ENCODE measurements at places on chromosomes 5 and 9.

DNA sequence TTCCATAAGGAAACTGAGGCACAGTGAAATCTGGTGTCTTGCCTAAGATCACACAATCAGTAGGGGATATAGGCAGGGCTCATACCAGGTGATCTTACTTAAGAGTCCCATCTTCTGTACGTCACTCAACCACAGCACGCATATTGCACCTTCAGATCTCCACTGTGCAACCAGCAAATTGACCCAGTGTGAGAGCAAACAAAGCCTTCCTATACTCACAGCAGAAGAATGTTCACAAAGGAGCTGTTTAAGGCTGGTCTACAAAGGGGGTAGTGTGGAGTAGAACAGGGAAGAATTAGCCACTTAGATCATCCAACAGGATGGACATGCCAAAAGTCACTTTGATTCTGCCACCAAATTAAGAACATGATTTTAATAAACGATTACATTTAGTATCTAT lies 305.9 kb downstream of the SLIT3 start:
- DNase-seq = peak; percentile 63

GRCh38 chr5:177588413-177588909 lies 3.5 kb upstream of the TMED9 start:
- DNase-seq = no peak

- no peak for DNase-seq
Observed at GRCh38 chr9:136312009-136312375, 8.1 kb upstream of the CCDC187 start.

GRCh38 chr9:98989036-98990000 lies 45.6 kb downstream of the COL15A1 start:
- DNase-seq = no peak

DNA sequence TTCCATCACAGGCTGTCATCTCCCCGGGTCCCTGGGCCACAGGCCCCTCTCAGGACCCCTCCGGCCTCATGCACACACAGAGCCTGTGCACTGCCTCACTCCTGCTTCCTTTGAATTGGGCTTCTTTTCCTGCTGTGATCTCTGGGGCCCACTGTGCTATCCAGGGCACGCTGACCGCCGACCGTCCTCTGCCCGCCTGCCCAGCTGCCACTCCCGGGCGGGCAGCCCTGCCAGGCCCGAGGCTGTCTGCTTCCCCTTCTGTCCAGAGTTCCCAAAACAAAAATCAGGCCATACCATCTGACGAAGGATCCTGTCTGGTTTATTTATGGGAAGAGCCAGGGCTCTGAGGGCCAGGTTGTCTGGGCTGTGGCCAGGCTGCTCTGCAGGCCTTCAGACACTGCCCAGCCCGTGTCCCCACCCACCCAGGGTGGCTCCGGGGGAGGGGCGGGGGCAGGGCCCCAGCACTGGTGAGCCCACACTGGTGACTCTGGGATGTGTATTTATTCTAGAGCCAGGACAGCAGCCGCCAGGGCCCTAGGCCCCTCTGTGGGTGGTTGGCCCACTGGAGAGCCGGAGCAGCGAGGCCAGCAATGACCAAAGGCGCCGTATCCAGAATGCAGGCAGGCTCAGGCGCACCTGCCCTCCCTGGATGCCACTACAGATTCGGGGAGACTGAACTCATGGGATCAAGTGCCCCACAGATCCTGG lies 57.0 kb downstream of the ADAMTS2 start:
- DNase-seq = no peak

- no peak for DNase-seq
Observed at GRCh38 chr5:95591490-95591901, 28.4 kb upstream of the GPR150 start.

DNA sequence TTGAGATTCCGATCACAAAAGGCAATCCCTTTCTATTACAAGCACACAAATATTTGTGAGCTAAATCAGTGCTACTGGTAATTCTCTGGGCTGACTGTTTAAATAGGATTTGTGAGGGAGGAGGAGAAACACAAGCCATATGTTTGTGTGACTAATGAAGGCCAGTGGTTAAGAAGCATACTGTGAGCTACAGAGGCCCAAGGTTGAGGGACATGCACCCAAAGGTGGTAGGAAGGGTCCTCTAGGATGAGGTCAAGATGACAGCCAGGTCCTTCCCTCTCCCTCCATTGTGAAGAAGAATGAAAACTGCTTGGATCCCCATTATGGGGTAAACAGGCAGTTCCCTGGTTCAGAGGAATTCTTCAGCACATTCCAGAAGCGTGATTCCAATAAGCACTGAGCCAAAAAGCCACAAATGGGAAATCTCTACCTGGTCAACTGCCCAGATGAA lies 83.9 kb downstream of the SPOCK1 start:
- DNase-seq = no peak

GRCh38 chr5:174642816-174643405 lies 81.5 kb upstream of the MSX2 start:
- DNase-seq = no peak

GRCh38 chr5:125075567-125075966 lies 329.1 kb upstream of the ZNF608 start:
- DNase-seq = no peak

GRCh38 chr5:150057052-150057451 lies 29.3 kb downstream of the CSF1R start:
- DNase-seq = no peak

- no peak for DNase-seq
Observed at GRCh38 chr5:138565100-138565821, 9.9 kb downstream of the HSPA9 start.

- DNase-seq = peak; percentile 52
Observed at GRCh38 chr9:87678650-87679355, 47.1 kb upstream of the CTSL start.

GRCh38 chr9:128728298-128728697 lies 4.4 kb upstream of the ZDHHC12 start:
- DNase-seq = no peak

DNA sequence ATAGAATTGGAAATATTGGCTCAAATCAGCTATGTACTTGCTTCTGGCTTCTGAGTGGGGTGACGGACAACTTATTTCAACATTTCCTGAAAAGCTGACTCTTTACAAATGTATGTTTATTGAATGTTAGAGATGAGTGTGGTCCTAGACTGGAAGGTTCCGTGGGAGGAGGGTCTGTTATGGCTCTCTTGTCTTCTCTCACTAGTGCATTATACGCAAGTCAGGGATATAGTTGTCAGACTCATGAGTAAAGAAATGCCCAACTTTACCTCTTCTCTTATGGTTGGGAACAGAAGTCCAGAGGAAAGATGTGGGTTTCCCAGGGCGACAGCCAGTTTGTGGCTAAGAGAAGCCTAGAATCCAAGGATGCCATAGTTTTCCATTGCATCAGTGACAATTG lies 839.3 kb upstream of the WWC1 start:
- no peak for DNase-seq

- DNase-seq = no peak
Observed at GRCh38 chr5:172715421-172715780, 55.6 kb downstream of the DUSP1 start.

- DNase-seq = no peak
Observed at GRCh38 chr5:104659497-104659896, 1096.9 kb upstream of the NUDT12 start.

DNA sequence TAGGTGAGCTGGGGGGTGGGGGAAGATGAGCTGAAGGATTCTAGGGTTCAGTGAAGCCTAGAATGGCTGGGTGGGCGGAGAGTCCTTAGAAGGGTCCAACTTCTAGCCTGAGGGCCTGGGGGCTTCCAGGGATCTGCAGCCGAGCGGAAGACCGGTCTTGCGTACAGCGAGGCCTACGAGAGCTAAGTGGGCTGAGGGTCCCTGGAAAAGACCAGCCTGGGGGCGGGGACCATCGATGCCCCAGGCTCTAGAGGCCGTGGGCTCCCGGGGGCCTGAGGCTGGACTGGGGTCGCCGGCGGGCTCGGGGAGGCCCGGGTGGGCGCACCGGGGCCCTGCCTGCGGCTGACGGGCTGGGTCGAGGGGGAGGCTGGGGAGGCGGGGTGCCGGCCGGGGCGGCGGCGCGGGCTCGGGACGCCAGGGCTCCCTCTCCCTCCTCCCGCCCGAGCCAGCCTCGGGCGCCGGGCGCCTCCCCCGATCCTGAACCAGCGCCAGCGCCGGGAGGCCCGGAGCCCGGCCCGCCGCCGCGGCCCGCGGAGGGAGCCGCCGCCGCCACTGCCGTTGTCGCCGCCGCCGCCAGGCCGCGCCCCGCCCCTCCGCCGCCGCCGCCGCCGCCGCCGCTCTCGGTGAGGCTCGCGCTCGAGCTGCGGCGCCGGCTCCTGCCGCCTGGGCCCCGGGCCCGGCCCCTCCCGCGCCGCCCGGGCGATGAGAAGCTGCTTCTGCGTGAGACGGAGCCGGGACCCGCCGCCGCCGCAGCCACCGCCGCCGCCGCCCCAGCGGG lies at the start of gene MVB12B:
MVB12B (plus strand) TSS at position 602 of the 778 bp plus-strand sequence; CDS start at position 703, 101 bp downstream.
- DNase-seq = peak; percentile 49

- no peak for DNase-seq
Observed at GRCh38 chr5:114467171-114467570, 105.3 kb downstream of the KCNN2 start.

GRCh38 chr5:37667846-37668245 lies 172.0 kb downstream of the GDNF start:
- no peak for DNase-seq

DNA sequence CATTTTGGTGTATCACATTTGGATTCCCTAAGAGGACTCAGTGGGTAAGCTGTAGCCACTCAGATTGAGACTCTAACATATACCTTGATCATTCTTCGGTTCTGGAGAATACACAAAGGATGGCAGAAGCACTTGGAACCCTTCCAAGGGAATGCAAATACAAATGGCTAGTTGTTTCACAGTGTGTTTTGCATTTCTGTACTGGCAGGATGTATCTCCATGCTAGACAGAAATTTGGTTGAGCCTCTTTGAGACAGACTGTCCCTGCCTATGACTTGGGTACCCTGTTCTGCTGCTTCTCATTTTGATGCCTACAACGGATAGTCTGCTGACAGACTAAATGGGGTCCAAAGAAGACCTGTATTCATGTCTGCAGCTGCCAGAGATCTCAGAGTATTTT lies 273.5 kb downstream of the TMEM38B start:
- no peak for DNase-seq

DNA sequence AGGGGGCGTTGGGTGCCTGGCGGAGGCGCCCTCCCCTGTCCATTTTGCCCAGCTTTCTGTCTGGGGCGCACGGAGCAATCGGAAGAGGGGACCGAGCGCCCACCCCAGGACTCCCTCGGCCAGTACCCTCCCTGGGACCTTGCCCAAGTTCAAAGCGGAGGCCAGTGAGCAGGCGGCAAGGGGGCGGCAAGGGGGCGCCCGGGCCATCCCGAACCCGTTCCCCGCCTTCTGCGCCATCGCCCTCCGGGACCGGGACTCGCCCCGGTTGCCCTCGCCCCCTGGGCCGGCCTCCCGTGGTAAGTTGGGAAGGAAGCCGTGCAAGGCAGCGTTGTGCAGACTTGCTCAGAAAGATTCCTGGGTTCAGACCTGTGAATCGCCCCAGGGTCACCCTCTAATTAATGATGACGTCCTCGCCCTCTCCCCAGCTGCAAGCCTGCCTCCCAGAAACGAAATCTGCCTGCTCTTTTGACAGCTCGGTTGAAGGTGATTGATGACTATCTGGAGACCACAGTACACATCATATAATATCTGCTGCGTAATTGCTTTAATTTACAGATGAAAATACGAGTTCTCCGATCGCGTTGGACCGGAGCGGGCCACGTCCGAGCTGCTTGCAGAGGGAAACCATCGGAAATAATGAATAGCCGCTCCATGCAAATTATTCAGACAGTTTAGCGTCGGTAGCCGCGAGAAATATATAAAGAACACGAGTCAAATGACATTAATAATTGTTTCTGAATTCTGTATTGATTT lies 1.4 kb upstream of the IRX4 start:
- no peak for DNase-seq

- no peak for DNase-seq
Observed at GRCh38 chr9:118896324-118897000, 472.8 kb downstream of the BRINP1 start.

DNA sequence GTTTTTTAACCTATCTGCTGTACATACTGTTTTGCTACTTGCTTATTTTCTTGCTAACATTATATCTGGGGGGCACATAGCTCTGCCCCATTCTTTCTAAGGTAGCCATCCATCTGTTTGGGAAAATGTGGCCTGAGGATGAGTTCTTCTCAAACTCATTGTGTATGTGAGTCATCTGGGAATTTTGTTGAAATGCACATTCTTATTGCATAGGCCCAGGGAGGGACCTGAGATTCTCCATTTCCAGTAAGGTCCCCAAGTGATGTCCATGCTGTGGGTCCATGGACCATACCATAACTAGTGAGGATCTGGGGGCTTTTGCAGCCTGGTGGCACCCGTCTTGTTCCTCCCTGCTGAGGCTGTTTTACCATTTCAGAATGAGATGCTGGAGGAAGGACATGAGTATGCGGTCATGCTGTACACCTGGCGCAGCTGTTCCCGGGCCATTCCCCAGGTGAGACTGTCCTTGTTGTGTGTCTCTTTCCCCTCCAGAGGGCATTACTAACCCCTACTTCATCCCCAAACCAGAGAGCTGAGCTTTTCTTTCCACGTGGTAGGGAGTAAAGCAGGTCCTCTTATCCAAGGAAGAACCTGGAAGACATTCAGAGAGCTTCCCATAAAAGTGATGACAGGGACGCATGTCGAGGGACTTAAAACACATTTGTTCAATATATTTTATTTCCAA lies 28.6 kb downstream of the CYFIP2 start:
- no peak for DNase-seq

DNA sequence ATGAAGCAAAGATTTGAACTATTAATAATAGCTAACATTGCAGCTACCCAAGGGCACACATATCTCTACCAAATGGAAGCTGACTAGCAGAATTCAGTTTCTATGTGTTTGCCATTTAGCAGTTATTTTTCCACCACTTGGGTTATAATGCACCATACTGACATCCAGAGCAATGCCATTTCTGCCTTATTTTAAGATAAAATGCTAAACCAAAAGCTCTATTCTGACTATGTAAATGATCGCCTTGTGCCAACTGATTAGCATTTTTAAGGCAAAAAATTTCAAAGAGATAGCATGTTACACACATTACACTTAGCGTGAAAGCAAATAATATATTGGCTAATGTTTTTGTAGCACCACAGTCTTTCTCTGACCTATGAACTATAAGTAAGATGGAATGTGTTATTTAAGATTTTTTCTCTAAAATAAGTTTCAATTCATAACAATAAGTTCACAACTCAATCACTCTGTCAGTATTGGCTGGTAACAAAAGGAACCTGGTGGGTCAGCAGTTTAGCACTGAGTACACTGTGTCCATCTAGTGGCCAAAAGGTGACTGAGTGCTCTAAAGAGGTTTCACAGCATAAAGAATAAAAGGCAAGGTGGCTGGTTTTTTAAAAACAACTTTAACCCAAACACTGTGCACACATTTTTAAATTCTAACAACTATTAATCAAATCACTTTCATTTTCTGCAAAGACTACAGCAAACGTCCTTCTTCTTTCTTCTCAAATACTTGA lies 443.5 kb downstream of the PDE4D start:
- DNase-seq = no peak

Measured in putamen (tissue), 1 donor.